Stimulated activated CD4-positive, alpha-beta T cell treated with anti-CD3 and anti-CD28 coated beads, Interleukin-4, amount 100 ng/mL, for 4 hours (primary cell): ENCODE measurements at places on chromosomes 6 and 20.

- no peak for DNase-seq
Measured at GRCh38 chr6:154358019-154358545, 1.5 kb upstream of the IPCEF1 start.

DNA sequence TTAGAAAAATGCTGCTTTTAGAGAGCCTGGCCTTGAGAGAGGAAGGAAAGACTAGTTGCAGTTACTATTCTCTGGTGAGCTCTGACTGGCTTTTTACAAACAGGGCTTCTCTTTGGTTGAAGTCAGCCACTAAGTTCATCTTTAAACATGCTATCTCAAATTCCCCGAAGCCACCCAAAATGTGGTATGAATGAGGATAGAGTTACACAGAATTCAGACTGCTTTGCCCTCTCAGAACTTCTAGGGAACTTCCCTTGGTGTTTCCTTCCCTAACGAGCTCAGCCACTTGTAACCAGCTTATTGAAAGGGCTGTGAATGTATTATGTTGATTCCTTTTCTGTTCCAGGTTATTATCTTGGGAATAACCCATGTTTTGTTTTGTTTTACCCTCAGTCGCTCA, 73.5 kb downstream of the EFHC1 start:
- DNase-seq = no peak

- DNase-seq = no peak
Measured at GRCh38 chr6:71589254-71589653, 297.1 kb upstream of the RIMS1 start.

DNA sequence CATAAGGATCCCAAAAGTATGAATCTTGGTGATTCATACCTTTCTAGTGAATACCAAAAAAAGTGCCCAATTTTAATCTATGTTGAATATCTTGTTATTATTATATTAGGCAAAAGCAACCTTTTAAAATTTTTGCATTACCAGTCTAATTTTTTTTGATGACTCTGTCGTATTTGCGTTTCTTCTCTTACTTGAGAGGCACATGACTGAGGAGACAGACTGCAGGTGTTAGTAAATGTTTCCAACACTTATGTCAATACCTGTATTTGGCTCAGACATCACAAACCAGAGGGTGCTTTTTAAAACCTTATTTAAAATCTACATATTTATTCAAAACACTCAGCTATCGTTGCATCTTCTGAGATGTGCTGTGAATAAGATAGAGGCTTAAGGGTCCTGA, 27.1 kb downstream of the ID4 start:
- no peak for DNase-seq

GRCh38 chr6:33641602-33642001, 20.5 kb downstream of the ITPR3 start:
- no peak for DNase-seq

- DNase-seq = no peak
Measured at GRCh38 chr6:106440546-106440945, 80.0 kb downstream of the CRYBG1 start.

DNA sequence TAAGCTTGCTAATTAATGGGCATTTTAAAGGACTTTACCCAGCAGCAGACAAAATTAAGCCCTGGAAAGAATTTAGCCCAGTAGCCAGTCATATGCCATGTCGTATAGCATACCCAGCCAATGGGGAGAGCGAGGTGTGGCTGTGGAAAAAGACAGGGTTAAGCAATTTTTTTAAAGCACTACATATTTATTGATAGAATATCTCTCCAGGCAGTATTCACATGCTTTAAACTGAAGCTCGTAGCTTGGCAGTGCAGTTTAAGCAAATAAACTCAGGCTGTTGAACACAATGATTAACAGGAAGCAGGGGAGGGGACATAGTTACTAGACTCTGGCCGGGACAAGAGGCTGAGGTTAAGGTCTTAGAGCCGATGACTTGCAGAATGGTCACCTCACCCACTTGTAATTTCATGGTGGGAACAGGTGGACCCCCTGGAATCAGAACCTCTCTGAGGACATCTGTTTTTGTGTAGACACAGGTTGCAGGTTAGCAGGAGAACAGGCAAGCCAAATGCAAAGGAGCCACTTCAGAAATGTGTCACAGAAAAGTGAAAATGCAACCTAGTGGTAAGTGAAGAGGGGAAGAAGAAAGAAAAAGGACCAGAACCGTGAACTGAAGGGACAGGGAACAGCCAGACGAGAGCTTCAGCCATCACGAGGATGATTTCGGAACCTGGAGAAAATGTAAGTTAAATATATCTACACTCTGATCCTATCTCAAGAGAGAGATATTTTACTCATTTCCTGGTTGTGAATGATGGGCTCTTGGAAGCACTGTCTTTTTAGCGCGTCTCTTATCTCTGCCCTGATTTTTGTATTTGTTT, 7.2 kb downstream of the GCNT2 start:
- peak; percentile 3 for DNase-seq

GRCh38 chr6:35602133-35602946, 86.4 kb downstream of the FKBP5 start:
- no peak for DNase-seq

- DNase-seq = no peak
Measured at GRCh38 chr6:97055743-97056142, 131.2 kb downstream of the KLHL32 start.

DNA sequence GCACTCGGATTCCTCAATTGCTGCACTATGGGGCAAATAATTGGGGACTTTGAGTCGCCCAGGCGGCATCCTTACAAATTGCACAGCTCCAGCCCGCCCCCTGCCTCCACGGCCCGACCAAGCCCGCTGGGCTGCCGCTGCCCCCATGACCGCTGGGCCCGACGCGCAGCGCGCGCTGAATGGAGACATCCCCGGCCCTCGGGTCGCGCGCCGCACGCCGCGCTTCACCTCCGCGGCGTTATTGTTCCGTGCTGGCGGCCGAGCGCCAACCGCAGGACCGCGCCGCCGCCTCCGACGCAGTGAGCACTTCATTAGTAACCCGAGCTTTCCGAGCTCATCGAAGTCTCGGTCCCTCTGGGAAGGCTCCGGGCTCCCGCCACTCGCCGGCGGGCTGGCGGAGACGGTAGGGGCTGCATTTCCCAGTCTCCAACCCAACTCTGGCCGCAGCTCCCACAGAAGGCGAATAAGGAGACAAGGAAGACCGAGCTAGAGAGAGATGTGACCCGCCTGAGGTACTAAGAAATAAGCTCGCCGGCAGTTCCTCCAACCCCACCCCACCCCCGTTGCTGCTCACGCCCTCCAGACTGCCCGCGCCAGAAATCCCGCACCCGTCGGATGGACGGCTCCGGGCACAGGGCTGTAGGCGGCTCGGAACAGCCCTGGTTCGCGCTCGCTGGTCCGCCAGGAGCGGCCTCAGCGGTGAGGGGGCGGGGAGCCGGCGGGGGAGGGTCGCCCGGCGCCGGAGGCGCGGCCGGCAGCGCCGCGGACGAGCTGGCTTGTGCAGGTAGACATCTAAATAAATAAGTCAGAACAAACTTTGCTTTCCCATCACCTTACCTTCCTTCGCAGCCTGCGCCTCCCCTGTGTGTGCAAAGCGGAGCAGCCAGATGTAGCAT, 703 bp downstream of the EPHA7 start:
- no peak for DNase-seq

DNA sequence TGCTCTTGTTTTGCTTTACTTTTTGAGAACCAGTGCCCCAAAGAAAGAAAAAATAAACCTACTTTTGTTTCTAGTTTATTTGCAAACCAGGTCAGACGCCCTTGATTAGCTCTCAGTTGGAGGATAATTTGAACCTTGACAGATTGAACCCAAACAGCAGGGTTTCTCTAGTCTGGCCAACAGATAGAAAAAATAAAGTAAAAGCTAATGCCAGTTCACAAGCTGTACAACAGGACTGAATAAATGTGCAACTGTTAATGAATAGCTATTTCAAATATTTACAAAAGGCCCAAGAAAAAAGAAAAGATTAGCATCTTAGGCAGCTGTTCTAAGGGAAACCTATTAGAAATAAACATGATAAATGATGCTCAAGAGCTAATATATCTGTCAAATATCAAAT, 331.8 kb downstream of the CDKAL1 start:
- no peak for DNase-seq

DNA sequence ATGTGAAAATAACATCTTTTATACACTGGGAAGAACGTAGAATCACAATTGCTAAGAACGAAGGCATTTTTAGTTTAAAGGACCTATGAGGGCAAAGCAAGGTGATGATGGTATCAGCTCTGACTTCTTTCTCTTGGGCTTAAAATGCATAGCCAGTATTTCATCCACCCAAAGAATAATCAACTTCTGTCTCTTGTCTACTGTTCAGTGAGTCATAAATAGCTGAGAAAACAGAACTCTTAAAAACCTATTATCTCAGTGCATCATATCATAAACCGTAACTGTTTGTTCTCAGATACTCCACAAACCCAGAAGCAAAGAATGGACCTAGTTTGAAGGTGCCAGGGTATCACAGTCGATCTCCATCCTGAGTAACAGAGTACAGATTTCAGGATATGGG, 5.2 kb downstream of the PHF10 start:
- DNase-seq = no peak

GRCh38 chr6:36216559-36216958, 20.0 kb downstream of the BRPF3 start:
- no peak for DNase-seq

GRCh38 chr20:24420567-24420966, 48.9 kb upstream of the SYNDIG1 start:
- DNase-seq = no peak

DNA sequence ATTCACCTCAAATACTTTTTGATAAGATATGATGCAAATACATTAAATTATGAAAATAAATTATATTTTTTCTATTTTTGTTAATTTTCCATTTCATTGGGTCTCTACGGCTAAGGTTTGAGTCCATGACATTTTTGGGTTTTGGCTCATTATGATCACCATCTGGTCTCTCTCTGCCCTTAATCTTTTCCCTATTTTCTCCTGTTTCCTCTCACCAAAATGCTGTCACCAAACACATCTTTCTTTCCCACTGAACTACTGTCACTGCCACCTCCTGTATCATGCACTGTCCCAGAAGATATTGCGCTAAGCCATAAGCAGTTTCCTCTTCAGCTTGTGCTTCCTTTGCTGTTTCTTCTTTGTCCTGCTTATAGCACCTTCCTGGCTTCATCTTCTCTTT, 42.0 kb upstream of the OGFRL1 start:
- no peak for DNase-seq

- no peak for DNase-seq
Measured at GRCh38 chr6:150788089-150788488, 77.4 kb upstream of the MTHFD1L start.

DNA sequence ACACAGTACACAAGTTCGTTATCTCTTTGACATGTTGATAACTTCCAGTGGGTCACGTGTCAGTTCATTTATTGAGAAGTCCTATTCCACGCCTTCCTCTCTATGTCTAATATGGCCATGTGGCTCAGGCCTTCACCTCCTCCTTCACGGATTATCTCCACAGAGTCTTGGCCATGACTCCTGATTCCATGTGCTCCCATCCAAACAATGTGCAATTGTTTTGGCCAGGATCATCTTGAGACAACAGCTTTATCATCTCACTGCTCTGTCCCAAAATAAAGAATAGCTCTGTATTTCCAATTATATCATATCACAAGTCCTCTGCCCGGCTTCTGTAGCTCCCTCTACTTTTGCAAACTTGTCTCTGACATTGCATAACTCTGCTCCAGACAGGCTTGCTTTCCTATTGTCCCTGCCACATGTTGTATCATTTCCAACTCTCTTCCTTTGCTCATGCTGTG, 11.1 kb upstream of the TXNDC5 start:
- no peak for DNase-seq

DNA sequence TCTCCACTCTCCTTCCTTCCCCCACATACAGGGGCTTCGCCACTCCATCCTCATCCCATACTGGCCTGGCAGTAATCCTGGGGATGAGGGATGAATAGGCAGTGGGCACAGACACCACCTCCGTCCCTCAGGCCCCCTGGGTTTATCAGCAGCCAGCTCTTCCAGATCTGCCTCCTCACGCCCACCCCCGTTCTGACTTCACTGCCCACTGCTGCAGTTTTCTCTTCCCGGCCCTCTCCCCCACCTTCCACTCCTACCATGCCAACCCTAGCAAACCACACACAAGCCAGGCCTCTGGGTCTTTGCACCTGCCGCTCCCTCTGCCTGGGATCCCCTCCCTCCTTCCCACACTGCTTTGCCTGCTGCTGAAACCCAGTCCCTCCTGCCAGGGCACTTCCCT, 22.3 kb downstream of the PNPLA1 start:
- DNase-seq = no peak

GRCh38 chr6:26202201-26202611, 115.0 kb downstream of the HFE start:
- no peak for DNase-seq

- DNase-seq = no peak
Measured at GRCh38 chr20:54320148-54320607, 112.3 kb downstream of the PFDN4 start.

GRCh38 chr6:33837971-33838665, 34.3 kb upstream of the MLN start:
- DNase-seq = no peak

DNA sequence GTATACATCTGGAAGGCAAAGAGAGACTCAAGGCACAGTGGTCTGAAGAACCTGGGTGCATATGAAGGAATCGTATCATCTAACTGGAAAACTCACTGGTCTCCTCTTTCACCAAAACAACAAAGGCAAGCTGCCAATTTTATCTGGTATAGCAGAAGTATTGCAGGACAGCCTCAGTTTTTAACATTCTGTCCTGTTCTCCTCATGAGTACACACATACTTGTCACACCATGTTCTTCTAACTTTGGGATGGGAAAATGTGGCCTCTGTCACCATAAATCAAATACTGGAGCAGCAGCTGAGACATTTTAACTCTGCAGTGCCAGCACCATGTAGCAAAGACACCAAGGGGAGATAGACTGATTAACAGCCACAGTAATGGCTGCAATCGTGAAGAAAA, 199.1 kb upstream of the CNR1 start:
- no peak for DNase-seq

GRCh38 chr6:106079961-106080762, 6.0 kb upstream of the PRDM1 start:
- DNase-seq = no peak

DNA sequence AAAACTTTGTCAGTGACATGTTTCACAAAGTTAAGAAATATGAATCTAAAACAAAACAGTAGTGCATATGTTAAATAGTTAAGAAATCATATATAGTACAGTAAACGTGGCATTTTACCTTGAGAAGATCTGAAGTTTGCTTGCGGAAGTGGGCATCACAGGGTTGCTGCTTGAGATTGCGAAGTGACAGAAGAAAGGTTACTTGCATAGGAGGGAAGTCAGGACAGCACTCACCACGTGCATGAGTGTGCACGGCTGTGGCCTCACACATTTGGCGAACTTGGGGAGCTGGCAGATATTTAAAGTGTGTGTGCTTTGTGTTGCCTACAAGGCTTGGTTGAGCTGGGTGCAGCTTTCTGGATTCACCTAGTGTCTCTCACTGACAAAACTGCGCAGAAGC, 431.5 kb upstream of the ARID1B start:
- DNase-seq = no peak

DNA sequence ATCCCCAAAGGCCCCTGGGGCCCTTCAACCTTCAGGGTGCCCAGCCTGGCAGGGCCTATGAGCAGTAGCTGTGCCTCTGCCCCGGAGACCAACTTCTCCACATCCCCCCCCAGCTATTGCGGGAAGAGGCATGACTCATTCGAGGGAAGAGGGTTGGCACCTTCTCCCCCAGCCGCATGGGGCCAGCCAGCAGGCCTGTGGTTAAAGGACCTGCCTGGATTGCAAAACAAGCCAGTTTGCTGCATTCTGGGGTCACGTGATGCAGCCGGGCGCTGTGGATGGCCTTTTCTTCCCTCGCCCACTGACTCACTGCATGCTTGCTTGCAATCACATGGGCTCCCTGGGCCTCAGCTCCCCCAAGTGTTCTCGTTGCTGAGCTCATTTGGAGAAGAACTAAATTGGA, 182.5 kb downstream of the MAFB start:
- no peak for DNase-seq

- DNase-seq = no peak
Measured at GRCh38 chr20:32805721-32806120, 14.0 kb upstream of the MAPRE1 start.
